HT-29 (cell line): ENCODE measurements at places on chromosomes 5 and 9.
A peak's percentile ranks its signal among the peaks of the same experiment; 100 is the strongest.

GRCh38 chr5:103456476-103456875 lies 106.1 kb downstream of the NUDT12 start:
- DNase-seq: no peak

- DNase-seq: peak; percentile 30
Measured at GRCh38 chr9:108783731-108784495, 71.9 kb downstream of the ACTL7B start.

- DNase-seq: no peak
Measured at GRCh38 chr5:33817301-33817700, 74.5 kb downstream of the ADAMTS12 start.

GRCh38 chr9:4430432-4431261 lies 59.6 kb upstream of the SLC1A1 start:
- DNase-seq: peak; percentile 11

DNA sequence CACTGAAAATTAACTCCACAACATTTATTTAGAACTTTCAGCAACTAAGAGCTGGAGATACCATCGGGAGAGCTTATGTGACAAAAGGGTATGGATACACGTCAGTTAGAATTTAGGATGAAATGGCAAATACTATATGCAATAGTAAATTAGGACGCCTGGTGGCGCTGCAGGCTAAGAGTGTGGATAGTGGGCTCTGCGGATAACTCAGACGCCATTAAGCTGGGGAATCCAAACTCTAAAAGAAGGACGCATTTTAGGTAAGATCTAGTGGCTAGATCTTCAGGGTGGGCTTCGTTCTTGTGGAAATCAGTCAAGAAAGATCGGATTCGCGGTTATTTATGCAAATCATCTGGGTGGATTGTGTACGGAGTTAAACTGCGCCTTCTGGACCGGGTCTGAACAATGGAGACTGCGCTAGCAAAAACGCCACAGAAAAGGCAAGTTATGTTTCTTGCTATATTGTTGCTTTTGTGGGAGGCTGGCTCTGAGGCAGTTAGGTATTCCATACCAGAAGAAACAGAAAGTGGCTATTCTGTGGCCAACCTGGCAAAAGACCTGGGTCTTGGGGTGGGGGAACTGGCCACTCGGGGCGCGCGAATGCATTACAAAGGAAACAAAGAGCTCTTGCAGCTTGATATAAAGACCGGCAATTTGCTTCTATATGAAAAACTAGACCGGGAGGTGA lies at the start of gene PCDHB5:
TSS of gene PCDHB5 (plus strand) at position 177 of the 688 bp plus-strand sequence. CDS start at position 406, 229 bp downstream.
- DNase-seq: no peak

DNA sequence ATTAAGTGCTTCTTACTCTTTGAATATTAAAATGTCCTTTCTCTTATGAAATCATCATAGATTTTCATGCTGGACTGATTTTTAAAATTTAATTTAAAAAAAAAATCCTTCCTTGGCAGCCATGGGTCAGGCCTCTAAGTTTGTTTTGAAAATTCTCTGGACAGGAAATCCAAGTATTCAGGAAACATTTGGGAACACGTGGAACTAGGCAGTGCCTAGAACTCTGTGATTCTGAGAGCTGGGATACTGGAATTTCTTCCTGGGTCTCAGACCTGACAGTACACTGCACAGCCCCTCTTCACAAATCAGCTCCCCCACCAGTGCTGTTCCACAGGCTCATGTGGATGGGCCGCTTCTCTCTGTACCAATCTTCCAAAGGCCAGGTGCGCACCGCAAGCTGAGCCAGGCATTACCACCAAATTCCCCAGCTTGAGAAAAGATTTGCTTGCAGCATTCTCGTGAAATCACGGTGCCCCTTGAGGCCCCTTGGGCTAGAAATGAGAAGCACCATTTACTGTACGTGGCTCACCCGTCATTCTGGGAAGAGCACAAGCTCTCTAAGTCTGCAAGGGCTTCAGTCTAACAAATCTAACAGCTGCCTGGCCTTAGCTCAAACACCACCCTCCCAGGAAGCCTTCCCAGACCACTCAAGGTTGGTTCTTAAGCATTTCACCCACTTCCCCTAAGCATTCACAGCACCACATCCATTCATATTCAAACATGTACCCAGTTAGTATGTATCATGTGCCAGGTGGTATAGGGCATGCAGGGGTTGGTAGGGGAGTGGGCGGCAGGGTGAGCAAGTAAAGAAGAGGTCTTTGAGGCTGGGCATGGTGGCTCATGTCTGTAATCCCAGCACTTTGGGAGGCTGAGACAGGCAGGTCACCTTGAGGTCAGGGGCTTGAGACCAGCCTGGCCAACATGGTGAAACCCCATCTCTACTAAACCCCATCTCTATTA lies 26.5 kb downstream of the B4GALT1 start:
- no peak for DNase-seq

GRCh38 chr9:86494644-86495111 lies 140.5 kb upstream of the TUT7 start:
- no peak for DNase-seq

DNA sequence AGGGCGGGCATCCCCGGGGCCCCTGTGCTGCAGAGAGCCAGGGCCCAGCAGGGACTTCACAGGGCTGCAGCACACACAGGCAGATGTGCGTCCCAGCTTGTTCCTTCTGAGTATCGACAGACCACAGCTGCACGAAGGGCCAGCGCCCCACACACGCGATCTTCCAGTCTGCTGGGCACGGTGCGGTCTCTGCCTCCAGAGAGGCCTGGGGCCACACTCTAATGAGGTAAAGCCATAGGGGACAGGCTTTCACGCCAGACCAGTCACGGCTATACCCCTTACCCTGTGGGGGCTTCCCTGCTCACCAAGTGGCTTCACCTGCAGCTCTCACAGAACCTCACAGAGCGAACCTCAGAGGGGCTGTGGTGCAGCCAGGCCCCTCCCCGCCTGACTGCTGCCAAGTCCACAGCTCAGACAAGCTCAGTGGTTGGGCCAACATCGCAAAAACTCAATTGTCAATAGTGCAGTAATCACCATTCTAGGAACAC lies 82.2 kb downstream of the SHB start:
- DNase-seq: no peak
